ENCODE measurements at places on chromosomes 4 and X.
A peak's percentile ranks its signal among the peaks of the same experiment; 100 is the strongest.

GRCh38 chr4:38466401-38466800, 197.6 kb upstream of the KLF3 start:
- H3K36me3 ChIP-seq, result no peaks in the 10 kb centered on the region
- no peak overlapping the region for H3K27ac ChIP-seq
- no peak overlapping the region for H3K4me3 ChIP-seq
- H3K27me3 ChIP-seq, result no peaks in the 10 kb centered on the region
- DNase-seq, result no peak

DNA sequence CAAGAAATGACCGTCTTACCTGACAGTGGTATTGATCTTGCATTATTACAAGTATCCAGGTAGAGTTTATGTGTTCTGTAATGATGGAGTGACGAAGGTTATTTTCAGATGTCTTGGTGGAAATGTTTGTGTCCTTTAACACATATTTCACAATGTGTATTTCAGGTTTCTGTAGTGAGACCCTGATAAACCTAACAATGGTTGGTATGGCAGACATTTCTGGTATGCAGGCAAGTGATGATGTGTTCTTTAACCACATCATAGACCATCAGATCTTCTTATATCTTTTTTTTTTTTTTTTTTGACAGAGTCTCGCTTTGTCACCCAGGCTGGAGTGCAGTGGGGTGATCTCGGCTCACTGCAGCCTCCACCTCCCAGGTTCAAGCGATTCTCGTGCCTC, 14.6 kb upstream of the ATXN3L start:
- H3K36me3 ChIP-seq, result no peaks in the 10 kb centered on the region
- no peaks in the 10 kb centered on the region for H3K4me1 ChIP-seq
- no peak overlapping the region for H3K4me3 ChIP-seq
- no peak for DNase-seq

DNA sequence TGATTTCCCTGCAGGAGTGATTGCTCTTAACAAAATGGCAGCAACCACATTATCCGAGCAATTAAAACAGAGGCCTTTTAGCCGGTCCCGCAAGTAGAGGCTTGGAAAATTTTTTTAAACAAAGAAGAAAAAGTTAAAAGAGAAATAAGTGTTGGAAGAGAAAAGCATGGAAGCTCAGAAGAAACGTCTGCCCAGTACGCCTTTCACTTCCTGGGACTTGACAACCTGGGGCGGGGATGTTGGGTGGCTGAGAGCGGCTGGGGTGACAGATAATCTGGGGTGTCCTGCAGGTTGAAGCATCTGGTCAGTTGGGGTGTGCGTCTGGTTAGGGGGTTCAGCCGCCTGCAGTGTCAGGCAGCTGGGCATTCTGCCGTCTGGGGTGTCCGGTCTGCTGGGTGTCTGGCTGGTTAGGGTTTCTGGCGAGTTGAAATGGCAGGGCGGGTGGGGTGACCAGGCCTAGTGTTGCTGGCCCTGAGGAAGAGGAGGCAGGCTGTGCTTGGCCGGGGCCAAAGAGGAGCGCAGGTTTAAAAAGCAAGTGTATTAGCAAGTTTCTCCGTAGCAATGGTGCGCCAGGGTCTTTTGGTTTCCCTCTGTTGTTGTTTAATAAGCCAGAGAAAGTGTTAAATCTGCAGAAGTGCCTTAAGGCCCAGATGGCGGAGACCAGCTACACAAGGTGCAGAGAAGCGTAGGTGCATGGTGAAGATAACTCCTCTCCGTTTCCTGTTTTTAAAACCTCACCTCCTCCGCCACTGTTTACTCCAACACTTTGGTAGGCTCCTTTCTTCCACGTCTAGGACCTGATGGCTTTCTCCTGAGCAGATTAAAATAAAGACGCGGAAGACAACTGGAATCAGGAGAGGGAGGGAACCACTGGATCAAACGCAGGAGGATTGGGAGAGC, 5.6 kb downstream of the HAND2 start:
- peak overlapping the region; percentile 96 for H3K27ac ChIP-seq
- DNase-seq, result no peak
- peaks cover 21% of the 10 kb centered on the region for H3K4me1 ChIP-seq
- no peaks in the 10 kb centered on the region for H3K36me3 ChIP-seq
- H3K27me3 ChIP-seq, result no peaks in the 10 kb centered on the region

- no peaks in the 10 kb centered on the region for H3K36me3 ChIP-seq
- H3K4me1 ChIP-seq, result no peaks in the 10 kb centered on the region
- H3K27me3 ChIP-seq, result no peaks in the 10 kb centered on the region
- H3K27ac ChIP-seq, result no peak overlapping the region
- DNase-seq, result no peak
Observed at GRCh38 chr4:148405161-148405893, 36.9 kb downstream of the NR3C2 start.

DNA sequence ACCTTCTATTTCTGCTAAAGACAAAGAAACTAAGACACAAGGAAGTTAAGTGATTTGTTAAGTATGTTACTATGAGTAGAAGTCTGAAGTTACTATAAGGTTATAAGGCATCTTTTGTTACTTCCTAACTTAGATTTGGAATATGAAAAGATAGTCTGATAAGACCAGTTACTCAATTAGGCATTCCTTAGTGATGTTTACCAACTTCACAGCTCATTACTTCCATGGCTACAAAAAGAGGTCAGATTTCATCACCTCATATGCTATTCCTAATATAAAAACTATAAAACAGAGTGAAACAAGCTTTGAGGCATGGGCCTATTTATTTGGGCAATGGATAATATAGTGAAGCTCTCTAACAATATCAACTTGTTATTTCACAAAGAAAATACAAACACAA, 143.1 kb downstream of the TBCK start:
- H3K4me3 ChIP-seq, result no peak overlapping the region
- H3K27me3 ChIP-seq, result no peaks in the 10 kb centered on the region
- no peaks in the 10 kb centered on the region for H3K4me1 ChIP-seq

- no peaks in the 10 kb centered on the region for H3K4me1 ChIP-seq
- DNase-seq, result no peak
- H3K27me3 ChIP-seq, result no peaks in the 10 kb centered on the region
- H3K4me3 ChIP-seq, result no peak overlapping the region
- no peaks in the 10 kb centered on the region for H3K36me3 ChIP-seq
Observed at GRCh38 chr4:38223306-38223705, 263.1 kb downstream of the PTTG2 start.

DNA sequence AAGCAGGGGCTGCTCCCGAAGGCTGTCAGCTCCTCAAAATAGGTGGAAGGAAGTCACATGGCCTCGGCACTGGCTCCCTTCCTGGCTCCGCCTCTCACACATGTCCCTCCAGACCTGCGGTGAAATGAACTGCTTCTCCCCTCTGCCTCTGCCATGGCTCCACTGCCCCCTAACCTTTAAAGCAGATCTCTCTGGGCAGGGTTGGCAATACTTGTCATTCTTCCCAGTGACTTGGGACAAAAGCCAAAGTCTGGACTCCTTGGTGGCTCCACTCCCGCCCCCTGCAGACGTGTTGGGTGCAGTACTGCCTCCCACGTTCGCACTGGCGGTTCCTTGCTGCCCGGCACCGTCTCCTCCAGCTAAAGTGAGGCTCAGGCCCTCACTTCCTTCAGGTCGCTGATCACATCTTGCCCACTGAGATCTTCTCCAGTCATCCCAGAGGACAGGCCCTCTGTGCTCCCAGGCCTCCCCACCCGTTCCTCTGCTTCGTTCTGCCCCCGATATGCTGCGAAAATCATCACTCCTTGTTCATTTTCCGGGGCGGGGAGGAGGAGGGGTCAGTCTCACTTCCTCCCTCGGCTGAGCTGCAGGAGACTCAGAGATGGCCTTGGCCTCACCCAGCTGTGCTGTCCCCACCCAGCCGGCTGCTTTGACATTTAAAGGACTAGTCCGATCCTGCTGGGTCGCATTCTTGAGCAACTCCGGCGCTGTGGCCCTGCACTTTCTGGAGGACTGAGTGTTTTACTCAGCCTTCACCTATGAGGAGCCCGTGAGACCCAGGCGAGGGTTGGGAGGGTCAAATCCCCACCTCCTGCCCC, 97.4 kb downstream of the PHKA2 start:
- DNase-seq, result peak; percentile 60
- H3K27me3 ChIP-seq, result no peaks in the 10 kb centered on the region
- H3K27ac ChIP-seq, result peak overlapping the region; percentile 97
- no peaks in the 10 kb centered on the region for H3K36me3 ChIP-seq

- H3K4me1 ChIP-seq, result no peaks in the 10 kb centered on the region
- no peak for DNase-seq
- H3K4me3 ChIP-seq, result no peak overlapping the region
- no peaks in the 10 kb centered on the region for H3K36me3 ChIP-seq
- no peak overlapping the region for H3K27ac ChIP-seq
Observed at GRCh38 chr4:18192901-18193300, 171.3 kb upstream of the LCORL start.

DNA sequence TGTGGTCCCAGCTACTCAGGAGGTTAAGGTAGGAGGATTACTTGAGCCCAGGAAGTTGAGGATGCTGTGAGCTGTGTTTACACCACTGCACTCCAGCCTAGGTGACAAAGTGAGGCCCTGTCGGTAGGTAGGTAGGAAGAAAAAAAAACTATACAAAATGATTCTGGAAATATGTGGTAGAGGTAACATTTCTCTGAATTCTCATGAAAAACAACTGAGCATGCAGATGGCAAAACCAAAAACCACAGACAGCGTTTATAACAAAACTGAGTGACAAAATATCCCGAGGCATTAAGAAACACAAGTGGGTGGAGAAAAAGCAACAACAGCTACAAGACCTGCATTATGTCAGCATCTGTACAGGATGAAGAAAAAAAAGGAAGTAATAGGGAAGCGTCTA, 211.7 kb downstream of the DLG3 start:
- no peak overlapping the region for H3K4me3 ChIP-seq
- H3K4me1 ChIP-seq, result no peaks in the 10 kb centered on the region
- H3K27me3 ChIP-seq, result no peaks in the 10 kb centered on the region
- H3K36me3 ChIP-seq, result no peaks in the 10 kb centered on the region
- H3K27ac ChIP-seq, result no peak overlapping the region

GRCh38 chr4:22508376-22508775, 7.5 kb downstream of the ADGRA3 start:
- H3K27me3 ChIP-seq, result no peaks in the 10 kb centered on the region
- no peak for DNase-seq
- no peak overlapping the region for H3K4me3 ChIP-seq
- no peaks in the 10 kb centered on the region for H3K36me3 ChIP-seq
- H3K27ac ChIP-seq, result no peak overlapping the region

GRCh38 chrX:21166272-21166982, 207.8 kb upstream of the CNKSR2 start:
- H3K36me3 ChIP-seq, result no peaks in the 10 kb centered on the region
- no peak overlapping the region for H3K27ac ChIP-seq
- H3K27me3 ChIP-seq, result no peaks in the 10 kb centered on the region
- no peak overlapping the region for H3K4me3 ChIP-seq
- DNase-seq, result no peak
- H3K4me1 ChIP-seq, result no peaks in the 10 kb centered on the region

- no peaks in the 10 kb centered on the region for H3K36me3 ChIP-seq
- no peak overlapping the region for H3K27ac ChIP-seq
- no peak for DNase-seq
- no peaks in the 10 kb centered on the region for H3K27me3 ChIP-seq
Observed at GRCh38 chrX:111854556-111855490, 21.2 kb upstream of the TRPC5OS start.

GRCh38 chr4:101695176-101695575, 95.4 kb upstream of the BANK1 start:
- H3K4me3 ChIP-seq, result no peak overlapping the region
- H3K4me1 ChIP-seq, result no peaks in the 10 kb centered on the region
- H3K27ac ChIP-seq, result no peak overlapping the region
- H3K36me3 ChIP-seq, result no peaks in the 10 kb centered on the region
- no peak for DNase-seq

DNA sequence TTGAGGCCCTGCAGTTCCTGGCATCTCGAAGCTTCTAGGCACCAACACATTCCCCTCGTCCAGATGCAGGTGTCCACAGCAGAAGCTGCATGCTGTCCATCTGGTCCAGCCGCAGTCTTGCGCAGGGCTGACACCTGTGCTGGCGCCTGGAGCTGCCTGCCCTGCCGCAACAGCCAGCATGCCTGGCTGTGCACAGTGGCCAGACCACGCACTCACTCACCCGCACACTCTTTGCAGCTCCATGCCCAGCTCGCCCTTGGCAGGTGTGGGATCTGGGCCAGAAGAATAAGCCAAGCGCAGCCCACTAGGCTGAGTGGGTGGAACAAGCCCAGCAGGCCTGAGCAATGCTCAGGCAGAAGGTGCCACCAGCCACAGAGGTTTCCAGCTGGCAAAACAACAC, 125.6 kb downstream of the PARM1 start:
- no peaks in the 10 kb centered on the region for H3K4me1 ChIP-seq
- H3K27ac ChIP-seq, result no peak overlapping the region
- no peak overlapping the region for H3K4me3 ChIP-seq
- no peaks in the 10 kb centered on the region for H3K36me3 ChIP-seq
- no peaks in the 10 kb centered on the region for H3K27me3 ChIP-seq
- DNase-seq, result no peak

DNA sequence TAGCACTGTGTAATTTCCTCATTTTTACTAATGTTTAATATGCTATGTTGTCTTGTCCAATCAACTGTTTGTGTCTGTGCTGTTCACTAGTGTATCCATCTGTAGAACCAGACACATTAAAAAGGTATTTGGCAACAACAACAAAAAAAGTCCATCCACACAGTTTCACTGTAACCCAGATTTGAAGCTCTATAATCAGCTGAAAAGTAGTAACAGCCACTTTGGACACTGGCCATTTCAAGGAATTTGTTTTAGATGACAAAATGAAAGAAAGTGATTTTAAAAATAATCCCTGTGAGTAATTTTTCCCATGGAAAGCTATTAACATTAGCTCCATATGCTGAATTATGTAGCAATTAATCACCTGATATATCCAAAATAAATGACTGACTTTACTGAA, 2.2 kb upstream of the FBXL5 start:
- peak overlapping the region; percentile 98 for H3K27ac ChIP-seq
- no peaks in the 10 kb centered on the region for H3K36me3 ChIP-seq
- no peaks in the 10 kb centered on the region for H3K4me1 ChIP-seq
- no peak for DNase-seq
- no peaks in the 10 kb centered on the region for H3K27me3 ChIP-seq

DNA sequence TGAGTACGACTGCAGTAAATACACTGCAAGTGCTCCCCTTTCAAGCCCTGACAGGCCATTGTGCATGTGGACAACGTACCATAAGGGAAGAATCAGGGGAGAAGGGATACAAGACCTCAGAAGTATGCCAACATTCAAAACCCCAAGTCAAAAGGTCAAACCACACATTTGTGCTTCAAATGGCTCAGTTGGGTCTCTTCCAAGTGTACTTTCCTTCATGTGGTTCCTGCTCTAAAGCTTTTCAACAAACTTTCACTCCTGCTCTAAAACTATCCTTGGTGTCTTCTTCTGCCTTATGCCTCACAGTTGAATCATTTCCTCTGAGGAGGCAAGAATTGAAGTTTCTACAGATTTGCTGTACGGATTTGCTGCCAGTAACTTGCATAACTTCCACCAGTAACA, 305.7 kb upstream of the SLIT2 start:
- no peak for DNase-seq
- no peaks in the 10 kb centered on the region for H3K4me1 ChIP-seq
- no peaks in the 10 kb centered on the region for H3K27me3 ChIP-seq
- H3K27ac ChIP-seq, result no peak overlapping the region
- H3K4me3 ChIP-seq, result no peak overlapping the region
- H3K36me3 ChIP-seq, result no peaks in the 10 kb centered on the region

DNA sequence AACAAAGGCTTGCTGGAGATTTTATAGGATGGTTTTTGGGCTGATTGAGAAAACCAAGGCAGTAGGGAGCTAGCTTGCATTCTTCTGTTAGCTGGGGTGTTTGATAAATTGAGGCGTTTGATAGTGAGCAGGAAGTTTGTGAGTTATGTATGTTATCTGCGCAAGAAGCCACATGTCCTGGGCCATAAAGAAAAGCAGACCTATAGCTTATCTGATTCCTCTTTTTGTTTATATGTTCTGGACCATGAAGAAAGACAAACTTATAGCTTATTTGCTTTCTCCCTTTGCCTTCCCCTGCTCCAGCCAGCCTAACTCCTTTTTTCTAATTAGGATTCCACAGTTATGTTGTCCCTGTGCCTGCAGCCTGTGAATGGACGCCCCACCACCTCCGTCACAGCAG, 9.2 kb downstream of the HNRNPH2 start:
- DNase-seq, result no peak
- no peak overlapping the region for H3K27ac ChIP-seq
- H3K4me1 ChIP-seq, result peaks cover 4% of the 10 kb centered on the region

Data from ascending aorta (tissue), 2 donors.